Right renal pelvis (tissue), 4 donors: ENCODE measurements at places on chromosomes 16 and 17. TPM values are rescaled to one million over a fixed set of nuclear protein-coding genes. Genes with fewer than 3 reads are reported as not detected.

Gene TMC7
- 1.8 TPM for polyA plus RNA-seq

Gene NPIPA5
- polyA plus RNA-seq: 3.1 TPM

DNA sequence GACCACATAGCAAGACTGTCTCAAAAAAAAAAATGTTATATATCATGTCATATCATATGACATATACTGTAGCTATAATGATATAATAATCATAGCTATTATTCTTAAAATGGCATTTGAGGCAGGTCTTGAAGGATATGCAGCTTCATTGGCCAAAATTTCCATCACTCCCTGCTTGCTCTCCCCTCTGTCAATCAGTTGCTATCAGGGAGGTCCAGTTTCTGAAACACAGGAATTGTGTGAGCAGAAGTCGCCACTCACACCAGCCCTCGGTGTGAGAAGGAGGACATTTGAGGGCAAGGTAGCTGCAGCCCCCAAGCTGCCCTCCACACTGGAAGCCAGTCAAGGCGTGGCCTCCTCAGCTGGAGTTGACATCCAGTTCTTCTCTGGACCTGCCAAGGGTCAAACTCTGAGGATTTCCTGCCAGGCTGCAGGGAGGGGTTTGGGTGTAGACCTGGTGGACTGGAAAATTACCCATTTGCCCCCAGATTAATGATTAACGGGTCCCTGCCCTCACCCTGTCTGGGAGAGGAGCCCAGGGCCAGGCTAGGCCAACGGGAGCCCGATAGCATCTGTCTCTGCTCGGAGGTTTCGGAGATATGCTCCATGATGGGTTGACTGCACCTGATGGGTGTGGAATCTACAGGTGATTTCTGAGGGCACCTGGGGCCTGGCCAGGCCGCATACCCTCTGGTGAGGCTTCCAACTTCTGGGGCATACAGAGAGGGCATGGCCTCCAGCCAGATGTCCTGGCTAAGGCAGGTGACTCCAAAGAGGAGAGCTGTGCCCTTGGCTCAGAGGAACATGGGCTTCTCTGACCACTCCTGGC lies 18.8 kb downstream of the WNT9B start:
- DNase-seq: no peak

DNA sequence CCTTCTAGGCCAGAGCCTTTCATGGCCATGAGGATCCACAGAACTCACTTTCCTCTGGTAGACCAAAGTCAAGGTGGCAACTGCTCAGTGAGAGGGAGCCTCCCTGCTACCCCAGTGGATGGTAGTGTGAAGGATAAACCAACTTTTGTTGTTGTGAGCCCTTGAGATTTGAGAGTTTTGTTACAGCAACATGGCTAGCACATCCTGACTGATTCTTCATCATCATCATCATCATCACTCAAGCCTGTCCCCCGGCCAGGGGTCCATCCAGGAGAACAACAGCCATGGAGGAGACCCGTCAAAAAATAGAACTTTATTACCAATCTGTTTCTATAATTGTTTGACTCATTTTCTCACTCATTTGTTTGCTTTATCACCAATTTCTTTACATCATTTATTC lies 23.7 kb downstream of the RAI1 start:
- DNase-seq: no peak

GRCh38 chr16:81817789-81818567 lies 38.9 kb downstream of the PLCG2 start:
- DNase-seq: no peak
